LHCN-M2 (cell line): ENCODE measurements at places on chromosomes 1 and 21.

DNA sequence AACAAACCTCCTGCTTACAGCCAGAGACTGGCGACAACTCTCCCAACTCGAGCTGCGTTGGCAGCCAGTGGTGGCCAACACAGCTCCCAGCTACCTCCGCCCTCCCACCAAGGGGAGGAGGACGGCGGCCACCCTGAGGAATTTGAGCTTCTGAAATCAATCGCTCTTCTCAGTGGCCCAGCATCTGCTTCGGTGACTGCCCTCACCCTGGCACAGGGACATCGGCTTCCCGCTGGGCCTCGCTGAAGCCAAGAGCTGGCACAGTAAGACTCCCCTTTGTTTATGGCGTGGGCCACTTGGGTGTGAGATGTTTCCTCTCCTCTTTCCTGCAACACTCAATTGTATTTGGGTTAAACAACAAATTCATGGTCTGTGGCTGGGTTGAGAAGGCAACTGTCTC, 136.2 kb downstream of the ZBTB18 start:
- DNase-seq: no peak

- peak; percentile 49 for DNase-seq
These were observed 8.0 kb upstream of the RLF start for GRCh38 chr1:40153073-40153770.

GRCh38 chr21:44024887-44025353, 12.8 kb downstream of the TRAPPC10 start:
- peak; percentile 35 for DNase-seq

- no peak for DNase-seq
These were observed 148.6 kb downstream of the GRIK3 start for GRCh38 chr1:36885540-36886357.

DNA sequence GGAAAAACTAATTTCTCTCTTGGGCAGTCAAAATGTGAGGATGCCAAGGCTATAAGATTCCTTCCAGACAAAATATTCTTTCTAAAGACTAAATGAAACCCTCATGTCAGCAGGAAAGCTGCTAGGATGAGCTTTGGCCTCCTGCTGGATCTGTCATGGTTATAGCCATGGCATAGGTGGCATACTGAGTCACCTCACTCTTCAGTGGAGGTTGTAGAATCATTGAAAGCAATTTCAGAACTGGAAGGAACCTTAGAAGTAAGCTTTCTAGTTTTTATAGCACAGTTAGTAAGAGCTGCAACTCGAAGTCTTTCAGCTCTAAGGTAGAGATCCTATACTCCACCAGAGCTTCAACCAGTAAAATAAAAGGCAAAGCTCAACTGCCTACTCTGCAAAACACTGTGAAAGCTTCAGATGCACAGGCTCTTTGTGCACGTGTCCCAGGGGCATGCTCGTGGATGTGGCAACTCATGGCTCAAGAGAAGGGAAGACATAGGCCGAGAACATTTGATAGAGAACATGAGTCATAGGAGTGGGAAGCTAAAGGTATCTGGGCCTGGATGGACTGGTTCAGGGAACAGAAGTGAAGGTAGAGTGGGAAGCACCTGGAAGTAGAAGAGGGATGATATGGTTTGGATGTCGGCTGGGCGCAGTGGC, 5.8 kb downstream of the AVPR1B start:
- DNase-seq: no peak
